CD4-positive, alpha-beta T cell treated with Interleukin-12 subunit alpha and Interleukin-12 subunit beta, for 1 hour (primary cell): ENCODE measurements at places on chromosomes 6 and 20.

- no peak for DNase-seq
Observed at GRCh38 chr6:128179876-128180438, 279.1 kb upstream of the THEMIS start.

DNA sequence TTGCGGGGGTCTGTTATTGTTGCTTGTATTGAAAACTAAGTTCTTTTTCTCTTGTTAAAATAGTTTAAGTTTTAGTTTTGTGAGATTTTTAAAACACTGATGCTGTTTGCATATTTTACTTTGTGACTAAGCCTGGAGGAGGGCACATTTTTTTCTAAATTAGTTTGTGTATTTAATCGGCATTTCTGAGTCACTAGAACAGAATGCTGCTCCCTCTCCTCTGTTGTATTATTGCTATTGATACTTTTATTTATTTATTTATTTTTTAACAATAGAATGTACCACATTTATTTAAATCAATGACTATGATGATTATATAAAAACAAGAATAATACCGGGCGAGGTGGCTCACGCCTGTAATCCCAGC, 5.1 kb upstream of the FAM50B start:
- no peak for DNase-seq

- DNase-seq, result peak; percentile 27
Observed at GRCh38 chr20:46552460-46553420, 2.3 kb upstream of the OCSTAMP start.

DNA sequence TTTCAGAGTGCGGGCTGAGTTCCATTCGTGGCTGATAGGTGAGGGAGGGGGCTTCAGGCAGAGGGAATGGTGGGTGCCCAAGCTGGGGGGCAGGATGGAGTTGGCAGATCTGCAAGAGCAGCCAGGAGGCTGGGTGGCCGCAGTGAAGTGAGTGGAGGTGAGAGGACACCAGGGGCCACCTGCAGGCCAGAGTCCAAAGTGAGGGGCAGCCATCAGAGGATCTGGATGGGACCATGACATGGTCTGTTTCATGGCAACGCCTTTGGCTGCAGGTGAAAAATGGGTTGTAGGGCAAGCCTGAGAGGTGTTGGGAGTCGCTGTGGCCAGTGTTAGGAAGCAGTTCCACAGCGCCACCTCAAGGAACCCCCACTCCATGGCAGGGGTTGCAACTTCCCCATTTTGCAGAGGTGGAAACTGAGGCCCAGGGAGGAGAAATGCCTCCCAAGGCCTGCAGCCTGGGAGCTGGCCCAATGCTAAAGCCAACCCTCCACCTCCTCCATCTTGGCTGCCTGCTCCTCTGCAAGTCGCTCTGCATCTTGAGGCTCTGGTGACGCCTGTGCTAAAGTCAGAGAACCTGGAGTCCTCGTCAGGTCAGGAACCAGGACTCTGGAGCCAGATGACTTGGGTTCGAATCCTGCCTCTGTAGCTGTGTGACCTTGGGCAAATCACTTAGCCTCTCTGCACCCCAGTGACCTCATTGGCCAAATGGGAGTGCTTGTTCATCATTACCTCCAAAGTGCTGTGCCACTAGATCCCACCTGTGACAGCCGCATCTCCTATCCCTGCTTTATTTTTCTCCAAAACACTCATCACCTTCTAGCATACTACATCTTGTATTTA, 153.8 kb downstream of the CEBPB start:
- DNase-seq, result no peak

DNA sequence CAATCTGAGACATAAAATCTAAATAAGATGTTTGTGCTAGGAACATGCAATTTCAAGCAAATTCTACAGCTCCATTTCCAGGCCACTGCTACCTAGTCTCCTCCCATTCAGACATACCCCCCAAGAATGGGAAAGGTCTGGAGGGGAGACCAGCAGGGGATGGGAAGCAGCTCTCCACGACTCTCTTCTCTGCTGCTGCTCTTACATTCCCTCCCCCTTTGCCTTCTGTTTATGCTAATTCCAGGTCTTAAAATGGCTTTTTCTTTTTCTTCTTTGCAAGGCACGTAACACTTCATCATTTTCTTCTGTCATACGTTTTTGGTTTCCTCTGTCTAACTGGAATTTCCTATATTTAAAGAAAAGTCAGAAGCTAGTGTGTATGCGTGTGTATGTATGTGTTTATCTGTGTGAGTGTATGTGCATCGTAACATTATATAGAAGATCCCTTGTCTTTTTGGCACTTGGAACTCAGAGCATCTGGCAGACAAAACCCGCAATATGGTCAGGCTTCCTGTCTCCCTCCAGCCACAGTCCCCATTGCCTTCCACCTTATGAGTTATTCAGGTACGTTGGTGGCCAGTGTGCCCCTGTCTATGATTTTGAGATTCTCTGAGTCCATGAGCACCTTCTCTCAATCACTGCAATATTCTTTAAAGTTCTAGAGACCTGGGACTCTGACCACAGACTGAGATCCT, 493.7 kb downstream of the BTBD3 start:
- DNase-seq, result no peak

- DNase-seq, result no peak
Observed at GRCh38 chr20:11394145-11394833, 523.4 kb upstream of the BTBD3 start.
